WTC11 (cell line): ENCODE measurements at places on chromosomes 2 and 18. TPM values are rescaled to one million over a fixed set of nuclear protein-coding genes. Genes with fewer than 3 reads are reported as not detected.

SERPINB3 gene
- total RNA-seq, result 0.11 to 0.22 TPM in 2 of 3 replicates, not detected in the other

CERKL gene
- total RNA-seq, result 0.14 to 0.24 TPM in 2 of 3 replicates, not detected in the other

SIX2 gene
- total RNA-seq, result 1.2 to 1.7 TPM (median 1.5 TPM) in 3 replicates

PSMA8 gene
- total RNA-seq, result not detected in 3 replicates

CRYGD gene
- total RNA-seq, result 4.6 to 6.3 TPM (median 5.7 TPM) in 3 replicates

POMC gene
- 3.2 to 4.4 TPM (median 3.7 TPM) in 3 replicates for total RNA-seq

TPO gene
- total RNA-seq, result not detected in 3 replicates

VAMP8 gene
- total RNA-seq, result 48.8 to 55.4 TPM (median 52.0 TPM) in 3 replicates

NHEJ1 gene
- total RNA-seq, result 18.4 to 22.3 TPM (median 21.3 TPM) in 3 replicates

GKN1 gene
- total RNA-seq, result not detected in 3 replicates

SLC14A1 gene
- not detected in 3 replicates for total RNA-seq

IFIH1 gene
- 1.3 to 2.3 TPM (median 2.1 TPM) in 3 replicates for total RNA-seq

GPN1 gene
- total RNA-seq, result 35.9 to 38.4 TPM (median 37.8 TPM) in 3 replicates

GREB1 gene
- total RNA-seq, result 31.9 to 35.7 TPM (median 34.4 TPM) in 3 replicates

DNA sequence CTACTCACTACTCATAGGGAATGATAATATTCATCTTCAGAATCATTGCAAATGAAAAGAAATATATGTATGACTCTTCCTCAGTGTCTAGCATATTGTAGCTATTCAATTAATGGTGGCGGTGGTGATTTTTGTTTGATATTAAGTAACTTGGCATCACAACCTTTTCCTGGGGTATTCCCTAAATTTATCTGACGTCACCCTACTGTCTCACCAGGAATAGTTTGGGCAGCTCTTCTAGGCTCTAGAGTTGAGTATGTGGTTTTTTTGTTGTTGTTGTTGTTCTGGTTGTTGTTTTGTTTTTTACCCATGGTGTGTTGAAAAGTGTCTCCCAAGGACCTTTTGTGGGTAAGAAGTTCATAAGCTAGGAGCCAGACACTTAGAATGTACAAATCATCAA is 1320.3 kb upstream of the LRRTM1 start:
- no peak for DNase-seq

DNA sequence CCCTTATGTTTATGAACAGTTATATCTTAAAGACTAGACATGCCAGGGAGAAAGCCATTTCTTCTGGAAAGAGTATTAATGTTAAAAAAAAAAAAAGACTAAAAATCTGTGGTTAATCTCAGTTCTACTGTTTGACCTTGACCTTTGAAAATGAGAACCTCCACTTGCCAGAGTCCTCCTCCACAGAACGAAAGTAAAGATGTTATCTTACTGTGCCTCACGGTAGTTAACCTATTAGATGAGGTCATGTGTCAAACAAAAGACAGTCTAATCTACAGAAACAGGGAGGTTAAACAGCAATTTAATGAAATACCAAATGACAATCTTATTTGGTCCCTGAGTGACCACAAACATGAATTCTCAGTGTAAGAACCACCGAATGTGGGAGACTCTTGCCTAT is 51.2 kb downstream of the SLC14A2 start:
- no peak for DNase-seq

GRCh38 chr2:3142961-3143571 is 234.6 kb downstream of the EIPR1 start:
- DNase-seq, result no peak

DNA sequence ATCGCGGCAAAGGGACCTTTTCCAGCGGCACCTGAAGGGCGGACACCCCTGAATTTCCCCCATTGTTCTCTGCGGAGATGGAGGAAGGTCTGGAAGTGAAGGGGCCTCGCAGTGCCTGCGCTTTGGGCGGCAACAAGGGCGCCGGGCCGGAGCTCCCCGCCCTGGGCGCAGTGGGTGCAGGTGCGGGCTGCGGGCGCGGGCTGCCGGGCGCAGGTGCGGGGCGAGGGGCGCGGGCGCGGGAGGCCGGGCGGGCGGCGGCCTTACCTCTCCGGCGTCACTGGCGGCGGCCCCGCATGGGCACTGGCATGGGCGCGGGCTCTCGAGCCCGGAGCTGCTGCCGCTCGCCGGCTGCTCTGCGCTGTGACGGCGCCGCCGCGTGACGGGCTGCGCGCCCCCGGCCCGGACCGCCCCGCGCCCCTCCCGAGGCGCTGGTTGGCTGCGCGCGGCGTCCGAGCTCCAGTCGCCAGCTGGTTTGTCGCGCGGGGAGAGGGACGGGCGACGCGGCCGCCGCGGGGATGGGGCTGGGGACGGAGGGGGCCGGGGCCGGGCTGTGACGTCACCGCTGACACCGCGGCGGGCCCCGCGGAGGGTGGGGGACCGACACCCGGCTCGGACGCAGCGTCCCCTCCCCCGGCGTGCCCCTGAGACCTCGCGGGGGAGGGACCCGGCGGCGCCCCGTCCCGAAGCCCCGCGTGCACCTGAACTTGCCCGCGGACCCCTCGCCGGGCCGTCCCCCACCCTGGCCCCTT is at the start of gene KIF1A:
Gene KIF1A (minus strand): TSS at position 362 of the 749 bp plus-strand sequence. CDS start 22,467 bp downstream, outside the sequence.
- peak; percentile 80 for DNase-seq

DNA sequence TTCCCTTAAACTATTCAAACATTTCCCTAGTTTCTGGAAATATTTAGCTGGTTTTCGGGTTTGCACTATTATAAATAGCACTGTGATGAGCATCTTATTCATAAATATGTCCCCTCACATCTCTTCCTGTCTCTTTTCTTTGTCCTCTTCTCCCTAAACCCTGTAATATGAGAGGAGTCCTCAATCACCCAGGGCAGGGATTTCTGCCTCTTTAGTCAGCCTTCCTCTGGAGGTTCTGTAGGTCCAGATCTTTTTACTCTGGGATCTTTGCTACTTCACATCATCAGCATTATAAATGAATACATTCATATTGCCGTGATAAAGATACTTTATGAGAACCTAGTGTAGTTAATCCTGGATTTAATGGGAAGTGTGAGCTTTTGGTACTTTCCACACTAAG is 87.9 kb upstream of the TTN start:
- DNase-seq, result no peak

- DNase-seq, result no peak
Observed at GRCh38 chr18:45723567-45724355, at the start of gene SLC14A1. SLC14A1 (plus strand) TSS chr18:45724181; CDS start chr18:45730321, 6,140 bp downstream.

GRCh38 chr2:207815254-207815653 is 45.5 kb upstream of the FZD5 start:
- no peak for DNase-seq

- no peak for DNase-seq
Observed at GRCh38 chr2:161733025-161733424, 108.8 kb downstream of the SLC4A10 start.

GRCh38 chr18:42780171-42780570 is 335.3 kb downstream of the RIT2 start:
- DNase-seq, result no peak

- DNase-seq, result peak; percentile 43
Observed at GRCh38 chr2:100321866-100322820, at the start of gene LONRF2. LONRF2 (minus strand) TSS chr2:100322501; CDS start chr2:100322093, 408 bp downstream.

DNA sequence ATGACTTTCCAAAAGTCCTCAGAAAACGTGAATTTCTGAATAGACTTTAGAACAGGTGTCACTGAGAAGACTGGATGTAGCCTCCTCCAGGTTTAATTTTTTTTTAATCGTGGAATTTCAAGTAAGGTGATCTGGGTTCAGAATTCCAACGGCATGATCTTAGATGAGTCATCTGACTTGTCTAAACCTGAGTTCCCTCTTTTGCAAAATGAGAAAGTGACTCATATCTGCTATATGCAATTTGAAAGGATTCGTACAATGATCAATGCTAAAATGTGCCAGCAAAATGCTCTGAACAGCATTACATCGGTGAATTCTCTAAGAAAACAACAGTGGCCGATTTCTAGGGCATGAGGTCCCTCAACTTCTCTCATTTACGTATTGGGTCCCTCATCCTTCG is 69.1 kb upstream of the ZNF516 start:
- no peak for DNase-seq

DNA sequence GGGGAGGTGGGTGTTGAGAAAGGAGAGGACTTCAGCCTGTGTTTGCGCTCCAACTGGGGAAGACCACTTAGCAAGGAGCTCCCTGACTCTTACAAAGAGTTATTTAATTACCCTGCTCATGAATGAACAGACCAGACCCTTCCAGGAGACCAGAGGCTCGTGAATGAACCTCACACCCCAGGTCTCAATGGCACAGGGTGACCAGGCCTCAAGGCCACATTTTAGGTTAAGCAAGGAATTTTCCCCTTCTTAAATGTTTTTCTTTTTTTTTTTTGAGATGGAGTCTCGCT is 25.3 kb downstream of the SMAD7 start:
- DNase-seq, result no peak

DNA sequence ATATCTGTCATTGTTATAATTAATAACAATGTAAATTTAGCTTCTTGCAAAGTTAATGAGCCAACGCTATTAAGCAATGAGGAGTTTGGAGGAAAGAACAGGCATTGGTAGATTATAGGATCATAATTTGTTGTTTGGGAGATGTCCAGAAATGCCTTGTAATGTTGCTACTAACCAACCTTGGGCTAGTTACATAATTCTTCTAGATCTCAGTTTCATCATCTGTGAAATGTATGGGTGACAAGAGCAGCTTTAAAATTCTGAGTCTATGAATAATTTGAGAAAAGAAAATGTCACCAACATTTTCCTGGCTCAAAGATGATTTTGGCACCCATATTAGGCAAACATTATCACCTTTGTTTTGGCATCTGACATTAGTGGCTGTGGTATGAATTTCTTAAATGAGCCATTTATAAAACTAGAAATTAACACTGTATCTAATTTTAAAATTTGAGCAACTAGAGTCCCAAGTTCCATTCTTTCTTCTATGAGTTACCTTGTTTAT is 2.9 kb downstream of the TMEM178A start:
- no peak for DNase-seq

GRCh38 chr18:7535436-7536205 is 31.5 kb upstream of the PTPRM start:
- DNase-seq, result no peak

GRCh38 chr2:37367984-37368383 is 23.6 kb downstream of the QPCT start:
- DNase-seq, result no peak

DNA sequence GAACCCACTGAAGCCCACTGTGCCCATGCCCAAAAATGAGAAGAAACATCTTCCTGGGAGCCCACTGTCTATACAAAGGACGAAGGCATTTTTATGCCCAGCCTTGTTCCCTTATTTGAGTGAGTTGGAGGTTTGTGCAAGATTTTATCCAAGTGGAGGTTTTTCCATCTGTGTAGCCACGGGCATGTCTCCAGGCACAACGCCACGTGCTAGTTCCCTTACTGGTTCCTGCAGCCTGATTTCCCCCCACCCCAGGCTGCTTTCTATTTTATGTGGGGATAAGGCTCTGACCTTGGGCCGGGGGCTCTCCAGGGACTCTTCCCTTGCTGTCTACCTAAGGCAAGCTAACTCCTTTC is 22.2 kb upstream of the TXNL4A start:
- no peak for DNase-seq

GRCh38 chr2:191686066-191686465 is 8.1 kb downstream of the NABP1 start:
- no peak for DNase-seq

DNA sequence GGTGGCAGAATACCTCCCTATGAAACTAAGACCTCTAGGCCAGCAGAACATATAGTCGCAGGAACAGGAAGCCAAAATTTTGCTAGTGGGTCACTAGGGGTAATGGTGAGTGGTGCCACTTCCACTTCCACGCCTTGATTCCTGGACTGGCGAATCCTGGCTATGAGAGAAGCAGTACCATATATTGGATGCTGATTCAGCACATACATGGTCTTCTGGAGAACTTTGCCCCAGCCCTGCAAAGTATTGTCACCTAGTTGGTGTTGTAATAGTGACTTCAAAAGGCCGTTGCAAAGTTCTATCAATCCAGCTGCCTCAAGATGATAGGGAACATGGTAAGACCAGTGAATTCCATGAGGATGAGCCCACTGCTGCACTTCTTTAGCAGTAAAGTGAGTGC is 769.8 kb upstream of the GYPC start:
- no peak for DNase-seq

DNA sequence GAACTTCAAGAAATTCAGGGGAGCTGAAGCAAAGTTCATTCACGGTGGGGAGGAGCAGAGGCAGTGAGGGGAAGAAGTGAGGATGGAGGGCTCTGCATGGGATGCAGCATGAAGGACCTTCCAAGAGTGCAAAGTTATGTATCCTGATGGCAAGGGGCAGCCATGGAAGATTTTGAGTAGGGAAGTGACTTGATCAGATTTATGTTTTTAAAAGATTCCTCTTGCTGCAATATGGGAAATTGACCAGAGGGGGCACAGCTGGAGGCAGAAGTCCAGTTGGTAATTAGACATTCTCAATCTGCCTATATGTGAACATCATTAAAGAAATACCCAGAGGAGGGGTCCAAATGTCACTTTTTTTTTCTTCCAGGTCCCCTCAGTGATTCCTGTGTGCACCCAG is 21.5 kb upstream of the ANXA4 start:
- DNase-seq, result no peak

DNA sequence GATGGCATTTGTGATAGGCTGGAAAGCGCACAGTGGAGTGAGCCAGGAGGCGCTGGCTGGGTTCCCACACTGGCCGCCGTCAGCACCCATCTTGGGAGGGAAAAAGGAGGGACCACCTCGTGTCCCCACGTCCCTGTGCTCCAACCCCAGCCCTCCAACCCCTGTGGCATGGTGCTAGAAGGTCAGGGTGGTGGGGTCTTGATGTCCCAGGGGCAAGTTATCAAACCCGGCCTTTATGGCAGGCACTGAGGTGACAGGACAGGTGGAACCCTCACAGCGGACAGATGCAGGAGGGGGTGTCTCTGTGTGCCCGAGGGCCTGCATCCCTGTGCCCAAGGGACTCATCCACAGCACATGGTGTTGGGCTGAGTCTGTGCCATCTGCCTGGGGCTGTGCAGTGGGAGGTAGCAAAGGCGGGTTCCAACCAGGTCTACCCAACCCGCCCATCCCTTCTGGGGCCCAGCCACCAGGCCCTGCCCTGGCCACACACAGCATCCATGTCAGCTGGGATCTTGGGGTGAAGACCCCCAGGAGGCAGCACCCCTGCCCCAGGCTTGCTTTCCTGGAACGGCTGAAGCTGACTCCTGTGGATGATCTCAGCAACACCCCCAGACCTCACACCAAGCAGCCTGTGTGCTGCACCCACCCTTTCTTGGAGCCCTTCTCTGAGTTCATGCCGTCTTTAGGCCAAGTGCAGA is 246.1 kb downstream of the NDUFA10 start:
- no peak for DNase-seq

DNA sequence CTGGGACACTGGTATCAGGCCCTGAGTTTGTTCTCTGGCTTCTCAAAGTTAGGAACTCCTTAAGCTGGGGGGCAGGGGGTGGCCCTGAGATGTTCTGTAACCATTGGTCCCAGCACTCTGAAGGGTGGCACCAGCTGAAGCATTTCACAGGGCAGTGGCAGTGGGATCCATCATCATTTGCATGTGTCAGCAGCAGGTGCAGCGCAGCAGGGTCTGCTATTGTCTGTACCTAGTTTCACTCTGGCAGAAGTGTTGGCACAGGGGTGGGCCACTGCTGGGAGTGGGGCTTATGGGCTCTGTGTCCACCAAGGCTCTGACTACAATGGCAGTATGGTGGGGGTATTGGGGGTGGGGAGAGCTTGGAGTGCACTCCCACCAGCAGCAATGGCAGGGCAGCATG is 460.4 kb upstream of the ZNF804A start:
- DNase-seq, result no peak
